ENCODE measurements at places on chromosomes 2 and 18.

GRCh38 chr18:58407649-58408407, 221.1 kb downstream of the ALPK2 start:
- no peak for DNase-seq

DNA sequence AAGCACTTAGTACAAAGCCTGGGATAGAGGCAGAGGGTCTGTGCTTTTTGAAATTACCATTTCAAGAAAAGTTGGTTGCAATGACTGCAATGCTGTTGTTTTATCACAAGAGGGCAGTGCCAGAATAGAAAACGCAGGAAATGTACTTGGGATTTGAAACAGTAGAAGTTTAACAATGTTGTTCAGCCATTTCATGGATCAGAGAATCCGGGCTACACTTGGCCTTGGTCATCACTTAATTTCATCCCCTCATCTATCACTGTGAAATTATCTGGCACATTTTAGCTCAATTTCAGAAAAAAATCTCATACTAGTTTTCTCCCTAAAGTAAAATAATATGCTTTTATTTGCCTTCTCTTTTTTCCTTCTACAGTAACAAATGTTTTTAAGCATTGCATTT, 70.8 kb downstream of the RAPGEF4 start:
- DNase-seq = no peak

DNA sequence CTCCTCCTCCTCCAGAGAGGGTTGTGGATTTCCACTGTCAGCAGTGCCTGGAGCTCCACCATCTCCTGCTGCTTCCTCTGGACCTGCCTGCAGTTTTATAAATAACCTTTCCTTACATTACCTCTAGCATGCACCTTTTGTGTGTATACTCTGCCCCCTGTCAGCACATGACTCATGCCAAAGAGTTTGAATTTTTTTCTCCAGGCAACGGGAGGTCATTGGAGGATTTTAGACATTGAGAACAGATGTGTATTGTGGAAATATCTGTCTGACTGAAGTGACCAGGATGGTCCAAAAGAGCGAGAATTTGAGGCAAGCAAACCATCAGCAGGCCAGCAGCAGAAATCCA, 31.7 kb downstream of the IL37 start:
- DNase-seq = no peak

DNA sequence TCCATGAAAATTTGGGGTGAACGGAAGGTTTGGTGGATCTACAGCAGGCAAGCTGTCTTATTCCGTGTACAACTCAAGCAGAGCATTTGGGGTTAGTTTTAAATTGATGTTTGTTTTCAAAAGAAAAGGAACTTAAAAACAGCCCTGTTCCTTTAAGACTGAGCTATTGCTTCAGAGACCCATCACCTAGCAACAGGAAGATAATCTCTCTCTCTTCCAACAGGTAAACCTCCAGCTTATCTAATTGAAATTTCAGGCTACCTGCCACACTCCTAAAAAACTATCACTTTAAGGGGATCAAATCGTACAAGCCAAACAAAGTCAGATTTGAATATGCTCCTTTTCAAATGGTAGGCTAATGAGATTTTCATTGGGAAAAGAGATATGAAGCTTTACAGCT, 101.8 kb downstream of the RNF152 start:
- DNase-seq = no peak

GRCh38 chr2:145638675-145639074, 1118.8 kb upstream of the ZEB2 start:
- DNase-seq = no peak

GRCh38 chr2:98902209-98903063, 33.6 kb downstream of the CRACDL start:
- DNase-seq = no peak

DNA sequence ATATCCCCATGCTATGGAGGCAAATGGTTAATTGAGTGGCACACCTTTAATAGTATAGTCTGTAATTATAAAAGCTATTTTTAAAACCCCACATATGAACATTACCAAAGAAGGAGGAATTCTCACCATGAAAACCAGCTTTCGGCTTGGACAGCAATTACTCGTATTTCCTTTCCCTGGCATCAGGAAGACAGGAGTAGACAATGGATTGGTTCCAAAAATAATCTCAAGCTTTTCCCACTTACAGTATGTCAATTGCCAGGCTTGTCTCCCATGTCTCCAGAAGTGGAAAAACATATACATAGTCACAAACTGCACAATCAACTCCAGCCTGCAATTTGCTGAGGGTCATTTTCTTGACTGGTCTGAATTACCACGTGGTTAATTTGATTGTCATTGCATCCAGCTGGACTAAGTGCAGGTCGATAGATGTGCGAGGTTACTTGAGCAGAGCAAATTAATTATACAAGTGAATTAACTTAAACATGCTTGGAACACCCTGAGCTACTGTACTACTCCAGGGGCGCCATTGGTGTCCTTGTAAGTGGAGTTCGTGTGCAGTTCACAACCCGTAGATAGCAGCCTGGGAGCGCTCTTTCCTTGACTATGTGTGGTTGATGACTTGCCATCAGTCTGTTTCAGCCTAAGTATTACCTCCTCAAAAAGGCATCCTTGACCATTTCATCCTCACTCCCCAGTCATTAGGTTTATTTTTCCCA, 124.3 kb upstream of the PELI1 start:
- DNase-seq = no peak

- DNase-seq = no peak
Measured at GRCh38 chr2:177667626-177668025, 275.1 kb downstream of the AGPS start.

DNA sequence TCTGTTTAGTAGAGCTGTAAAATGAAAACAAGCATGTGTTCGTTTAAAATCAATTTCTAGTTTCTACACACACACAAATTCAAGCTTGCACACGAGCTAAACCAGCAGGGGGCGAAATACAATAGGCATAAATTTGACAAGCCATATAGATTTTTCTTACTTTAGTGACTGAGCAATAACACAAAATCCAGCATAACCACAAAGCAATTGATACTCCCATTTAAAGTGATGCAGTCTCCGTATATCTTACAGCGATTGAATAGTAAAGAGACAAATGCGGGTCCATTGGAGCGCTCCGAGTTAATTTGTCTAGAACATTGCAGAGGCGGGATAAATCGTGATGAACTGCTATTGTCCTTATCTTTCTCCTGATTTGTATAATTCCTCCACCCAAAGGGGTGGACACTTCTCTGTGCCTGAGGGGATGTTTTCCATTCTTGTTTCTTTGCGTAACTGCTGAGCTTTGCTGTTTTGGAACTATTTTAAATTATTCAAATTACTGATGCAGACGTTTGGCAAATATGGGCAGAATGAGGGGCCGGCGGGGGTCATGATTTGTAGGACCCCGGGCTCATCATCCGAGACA, 1.2 kb upstream of the AFTPH start:
- peak; percentile 68 for DNase-seq

GRCh38 chr18:13279181-13280069, 60.9 kb downstream of the LDLRAD4 start:
- peak; percentile 38 for DNase-seq

GRCh38 chr2:42303252-42303651, 57.8 kb downstream of the COX7A2L start:
- DNase-seq = no peak

- no peak for DNase-seq
Measured at GRCh38 chr2:25453199-25453905, 111.6 kb upstream of the DNMT3A start.

GRCh38 chr18:75023473-75023872, 185.5 kb downstream of the PTGR3 start:
- DNase-seq = no peak

GRCh38 chr2:42848265-42848664, 55.9 kb upstream of the HAAO start:
- DNase-seq = no peak

DNA sequence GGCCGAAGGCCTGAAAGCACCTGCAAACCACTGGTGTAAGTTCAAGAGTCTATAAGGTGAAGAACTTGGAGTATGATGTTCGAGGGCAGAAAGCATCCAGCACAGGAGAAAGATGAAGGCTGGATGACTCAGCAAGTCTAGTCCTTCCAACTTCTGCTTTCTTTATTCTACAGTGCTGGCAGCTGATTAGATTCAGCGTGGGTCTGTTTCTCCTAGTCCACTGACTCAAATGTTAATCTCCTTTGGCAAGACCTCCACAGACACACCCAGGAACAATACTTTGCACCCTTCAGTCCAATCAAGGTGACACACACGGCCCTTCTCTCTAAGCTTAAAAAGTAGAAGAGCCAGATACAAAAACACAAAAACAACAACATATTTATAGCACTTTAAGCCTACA, 43.4 kb downstream of the NMS start:
- no peak for DNase-seq

DNA sequence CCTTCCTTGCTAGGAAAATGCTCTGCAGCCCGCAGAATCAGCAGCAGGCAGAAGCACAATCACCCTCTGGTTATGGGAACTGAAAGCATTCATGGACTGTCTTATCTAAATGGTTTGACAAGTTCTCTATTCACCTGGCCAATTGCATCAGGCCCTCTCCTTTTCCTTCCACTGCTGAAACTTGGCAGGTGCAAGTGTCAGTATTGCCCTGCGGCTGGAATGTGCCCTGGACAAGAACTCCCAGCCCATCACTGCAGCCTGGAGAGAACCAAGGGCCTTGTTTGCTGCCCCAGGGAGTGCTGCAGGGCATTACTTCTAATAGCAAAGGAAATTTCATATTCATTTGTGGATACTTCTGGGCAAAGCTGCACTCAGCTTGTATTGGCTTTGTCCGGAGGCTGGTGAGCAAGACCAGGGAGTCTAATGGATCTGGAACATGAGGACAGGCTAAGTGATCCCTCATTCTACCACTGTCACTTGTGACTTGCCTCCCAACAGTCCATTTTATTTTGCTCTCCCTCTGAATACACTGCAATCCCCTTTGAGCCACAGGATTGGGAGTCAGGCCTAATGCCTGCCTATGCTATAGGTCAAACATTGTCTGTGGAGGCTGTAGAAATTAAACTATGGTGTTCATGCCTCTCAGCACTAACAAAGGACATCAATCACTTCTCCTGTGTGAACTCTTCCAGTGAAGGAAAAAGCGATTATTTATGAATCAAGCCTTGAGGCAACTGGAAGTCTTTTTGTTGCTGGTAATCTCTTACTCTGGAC, 116.9 kb downstream of the LYPD6B start:
- DNase-seq = no peak

DNA sequence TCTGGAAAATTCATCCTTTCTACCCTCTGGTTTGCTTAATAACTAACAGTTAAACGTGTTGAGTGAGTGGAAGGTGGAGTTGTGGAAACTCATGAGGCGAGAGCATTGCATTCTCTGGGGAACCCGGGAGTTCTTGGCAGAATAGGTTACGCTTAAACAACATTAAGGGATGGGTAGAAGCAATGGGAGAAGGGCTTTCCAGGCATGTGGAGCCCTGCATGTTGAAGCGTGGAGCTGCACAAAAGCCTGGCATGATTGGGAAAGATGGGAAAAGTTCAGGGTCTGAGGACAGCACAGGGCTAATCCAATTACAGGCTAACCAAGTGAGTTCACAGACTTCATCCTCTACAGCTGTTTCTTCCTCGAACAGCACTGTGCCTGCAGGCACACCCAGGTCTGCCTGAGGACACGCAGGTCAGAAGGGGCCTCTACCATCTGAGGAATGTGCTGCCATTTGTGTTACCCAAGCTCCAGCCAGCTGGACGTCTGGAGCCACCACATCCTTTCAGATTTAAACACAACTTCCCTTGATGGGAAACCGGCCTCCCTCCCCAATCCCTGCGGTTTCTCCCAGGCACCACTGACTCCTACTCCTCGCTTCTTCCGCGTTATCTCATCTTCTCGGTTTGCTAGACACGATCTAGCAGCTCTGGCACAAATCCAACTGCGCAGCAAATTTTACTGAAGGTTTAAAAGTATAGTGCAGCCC, 164.2 kb downstream of the ANTXR1 start:
- DNase-seq = no peak

DNA sequence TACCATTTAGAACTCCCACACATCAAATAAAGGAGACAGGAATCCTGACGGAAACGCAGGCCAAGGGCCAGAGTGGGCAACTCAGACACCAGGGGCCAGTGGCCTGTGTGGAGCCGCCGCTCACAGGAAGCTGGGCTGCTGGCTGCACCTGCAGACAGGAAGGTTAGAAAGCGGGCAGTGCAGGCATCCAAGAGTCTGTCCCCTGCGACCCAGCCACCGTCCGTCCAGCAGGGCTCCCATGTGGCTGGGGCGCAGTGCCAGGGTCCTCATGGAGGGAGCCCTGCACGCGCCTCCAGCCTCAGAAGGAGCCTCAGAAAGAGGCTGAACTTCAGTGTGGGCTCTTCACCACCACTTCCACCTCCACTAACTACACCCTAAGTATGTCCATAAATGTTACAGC, 2.5 kb upstream of the ANO7 start:
- DNase-seq = no peak

GRCh38 chr2:133420788-133421187, 147.5 kb downstream of the NCKAP5 start:
- no peak for DNase-seq

DNA sequence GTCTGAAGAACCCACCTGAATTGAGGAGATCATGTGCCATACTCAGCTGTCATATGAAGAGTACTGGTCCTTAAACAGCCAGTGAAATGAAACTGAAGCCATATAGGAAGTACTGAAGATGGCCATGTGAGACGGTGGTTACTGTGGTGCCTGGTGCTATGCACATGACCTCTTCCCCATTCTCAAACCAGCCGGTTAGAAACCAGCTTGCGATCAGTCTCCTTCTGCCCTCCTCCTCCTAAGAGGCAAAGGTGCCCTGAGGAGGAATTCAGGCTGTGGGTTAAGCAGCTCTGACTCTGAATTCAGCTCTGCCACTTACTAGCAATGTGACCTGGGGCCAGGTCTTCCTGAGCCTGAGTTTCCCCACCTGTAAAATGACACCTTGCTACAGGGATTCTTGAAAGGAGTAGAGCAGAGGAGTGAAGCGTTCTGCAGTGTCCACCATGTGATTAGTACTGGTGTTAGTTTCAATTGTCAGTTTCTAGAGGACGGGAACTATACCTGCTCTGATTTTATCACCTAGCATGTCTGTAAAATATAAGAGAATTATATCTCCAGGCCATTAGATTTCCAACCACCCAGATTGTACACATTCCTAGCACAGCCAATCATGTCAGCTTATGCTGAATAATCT, 5.1 kb downstream of the FECH start:
- no peak for DNase-seq

- DNase-seq = no peak
Measured at GRCh38 chr2:191835539-191836350, 11.1 kb downstream of the CAVIN2 start.

- DNase-seq = no peak
Measured at GRCh38 chr2:144390424-144391020, 129.4 kb downstream of the ZEB2 start.

DNA sequence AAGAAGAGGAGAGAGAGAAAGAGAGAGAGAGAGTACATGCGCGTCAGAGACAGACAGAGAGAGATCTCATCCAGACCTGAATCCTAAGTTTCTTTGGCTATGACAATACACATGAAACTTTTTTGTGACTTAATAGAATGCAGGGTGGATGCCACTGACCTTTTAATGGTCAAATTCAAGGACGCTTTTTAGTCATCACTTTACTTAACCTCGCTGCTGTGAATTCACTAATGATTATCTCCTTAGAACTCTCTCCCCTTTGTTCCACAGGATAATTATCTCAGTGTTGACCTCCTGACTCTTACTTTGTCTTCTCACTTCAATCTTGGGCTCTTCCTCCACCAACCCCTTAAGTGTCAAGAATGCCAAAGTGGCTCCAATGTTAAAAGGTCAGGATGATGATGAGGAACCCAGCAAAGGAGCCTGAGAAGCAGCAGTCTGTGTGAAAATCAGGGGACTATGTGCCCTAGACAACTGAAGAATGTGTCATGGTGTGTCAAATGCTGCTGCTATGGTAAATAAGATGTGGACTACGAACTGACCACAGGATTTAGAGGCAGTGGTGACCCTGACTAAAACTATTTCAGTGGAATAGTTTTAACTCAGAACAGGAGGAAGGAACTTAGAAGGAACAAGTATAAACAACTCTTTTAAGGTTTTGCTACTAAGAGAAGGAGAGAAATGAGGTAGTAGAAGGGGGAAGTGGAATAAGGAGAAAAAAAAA, 382.1 kb downstream of the ZEB2 start:
- no peak for DNase-seq

All from activated T-cell treated with anti-CD3 and anti-CD28 coated beads for 4 hours (primary cell).